ENCODE measurements at places on chromosomes 1 and 21.
A peak's percentile ranks its signal among the peaks of the same experiment; 100 is the strongest.

DNA sequence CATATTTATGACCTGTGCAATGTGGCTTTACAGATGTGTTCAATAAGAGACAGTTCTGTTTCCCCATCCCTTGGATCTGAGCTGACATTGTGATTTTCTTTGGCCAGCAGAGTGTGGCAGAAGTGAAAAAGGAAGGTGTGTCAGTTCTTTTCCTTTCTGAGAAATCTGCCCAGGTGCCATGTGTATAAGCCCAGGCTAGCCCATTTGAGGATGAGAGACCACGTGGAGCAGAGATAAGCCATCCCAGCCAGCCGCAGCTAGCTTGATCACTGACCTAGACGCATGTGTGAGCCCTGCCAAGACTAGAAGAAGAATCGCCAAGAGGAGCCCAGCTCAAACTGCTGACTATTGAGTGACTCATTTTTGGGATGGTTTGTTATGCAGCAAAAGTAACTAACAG lies 127.8 kb downstream of the KCNJ6 start:
- DNase-seq = no peak

- DNase-seq = no peak
Observed at GRCh38 chr21:26422138-26422537, 150.9 kb downstream of the CYYR1 start.

DNA sequence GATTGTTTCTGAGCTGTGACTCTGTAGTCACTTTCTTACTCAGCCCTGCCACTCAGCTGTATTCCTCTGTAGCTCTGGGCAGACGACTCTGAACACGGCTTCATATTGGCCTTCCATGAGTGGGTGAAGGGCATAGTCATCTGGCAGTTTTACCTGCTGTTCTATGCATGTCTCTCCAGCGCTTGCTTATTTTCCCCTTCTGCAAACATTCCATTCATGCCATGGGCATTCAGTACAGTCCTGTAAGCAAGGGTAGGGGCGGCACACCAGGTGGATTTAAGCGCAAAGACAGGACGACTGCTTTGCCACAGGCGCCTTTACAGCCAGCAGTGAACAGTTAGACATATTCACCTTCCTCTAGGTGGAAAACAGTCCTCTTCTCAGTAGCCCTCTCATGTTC lies 4.4 kb upstream of the WDR26 start:
- DNase-seq = no peak

DNA sequence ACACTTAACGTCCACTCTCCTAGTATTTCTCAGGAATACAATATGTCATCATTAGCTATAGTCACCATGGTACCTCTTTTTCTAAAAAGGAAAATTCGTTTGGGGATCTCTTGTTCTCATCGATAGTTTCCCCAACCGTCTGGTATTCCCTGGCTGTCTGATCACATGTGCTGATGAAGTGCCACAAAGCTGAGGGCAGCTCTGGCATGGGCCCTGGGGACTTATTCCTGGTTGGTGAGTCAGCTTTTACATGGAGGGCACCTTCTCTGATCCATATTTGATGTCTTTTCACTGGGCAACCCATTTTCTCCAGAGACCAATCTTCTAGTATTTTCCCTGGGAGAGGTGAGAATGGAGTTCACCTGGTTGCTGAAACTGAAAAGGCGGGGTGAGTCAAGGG lies 39.5 kb downstream of the CHD1L start:
- no peak for DNase-seq

GRCh38 chr21:44059710-44060109 lies 47.5 kb upstream of the PWP2 start:
- no peak for DNase-seq

DNA sequence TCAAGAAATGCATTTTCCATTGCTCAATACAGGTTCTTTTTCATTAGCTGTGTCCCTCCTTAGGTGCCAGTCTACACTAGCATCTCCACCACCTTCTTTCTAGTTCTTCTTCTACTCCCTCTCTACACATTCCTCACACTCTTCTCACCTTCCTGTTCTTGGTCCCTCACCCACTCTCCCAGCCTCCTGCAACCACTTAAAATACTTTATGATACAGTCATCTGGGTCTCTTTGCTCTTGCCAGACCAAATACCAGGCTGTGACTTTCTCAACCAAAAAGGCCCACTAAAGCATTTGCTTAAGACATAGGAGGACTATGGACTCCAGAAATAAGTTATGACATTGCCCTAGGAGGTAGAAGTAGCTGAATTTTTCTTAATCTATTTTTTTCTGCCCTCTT lies 35.1 kb downstream of the PIGM start:
- peak; percentile 83 for DNase-seq

DNA sequence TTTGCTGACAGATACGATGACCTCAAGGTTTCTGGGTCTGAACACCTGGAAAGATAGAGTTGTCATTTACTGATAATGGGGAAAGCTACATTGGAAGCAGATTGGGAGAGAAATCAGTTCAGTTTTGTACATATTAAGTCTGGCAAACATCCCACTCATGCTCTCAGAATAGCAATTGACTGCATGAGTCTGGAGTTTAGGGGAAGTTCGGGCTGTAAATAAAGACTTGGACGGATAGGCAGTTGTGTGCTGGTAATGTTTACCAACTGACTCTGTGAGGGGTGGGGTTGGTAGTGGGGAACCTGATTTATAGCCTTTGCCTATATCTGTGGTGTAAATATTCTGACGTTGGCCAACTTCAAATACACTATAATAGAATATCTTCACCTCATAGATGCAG lies 4.0 kb downstream of the H6PD start:
- DNase-seq = no peak

- DNase-seq = no peak
Observed at GRCh38 chr1:233331676-233332519, 4.4 kb downstream of the MAP3K21 start.

DNA sequence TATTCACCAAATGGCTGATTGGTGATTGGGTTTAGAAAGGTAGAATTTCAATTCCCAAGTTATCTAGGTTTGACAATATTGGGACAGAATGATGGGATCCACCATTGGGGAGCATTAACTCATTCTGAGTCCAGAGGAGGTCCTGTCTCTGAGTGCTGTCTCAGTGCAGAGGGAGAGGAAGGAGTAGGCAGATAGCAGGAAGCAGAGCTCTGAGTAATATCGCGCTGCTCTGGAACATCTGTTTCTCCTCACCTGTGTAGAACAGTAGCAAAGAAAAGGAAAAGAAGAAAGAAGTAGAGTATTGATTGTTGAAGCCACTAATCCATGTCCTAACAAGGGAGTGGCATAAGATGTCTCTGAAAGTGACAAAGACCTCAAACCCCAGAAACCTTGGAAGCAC lies 1657.8 kb downstream of the MRPL39 start:
- DNase-seq = no peak

GRCh38 chr1:169041366-169041765 lies 65.1 kb upstream of the ATP1B1 start:
- DNase-seq = no peak

DNA sequence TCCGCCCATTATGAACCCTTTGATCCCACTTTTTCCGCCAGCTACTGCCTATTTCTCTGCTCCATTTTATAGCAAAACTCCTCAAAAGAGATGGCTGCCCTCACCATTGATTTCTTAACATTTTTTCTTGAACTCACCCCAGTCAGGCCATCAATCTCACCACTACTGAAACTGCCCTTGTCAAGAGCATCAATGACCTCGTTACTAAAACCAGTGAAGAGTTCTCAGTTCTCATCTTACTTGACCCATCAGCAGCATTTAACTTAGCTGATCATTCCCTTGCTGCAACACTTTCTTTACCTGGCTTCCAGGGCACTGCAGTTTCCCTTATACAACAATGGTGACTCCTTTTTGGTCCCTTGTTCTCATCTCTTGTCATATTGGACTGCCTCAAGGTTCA lies 35.2 kb upstream of the FASLG start:
- no peak for DNase-seq

GRCh38 chr1:53685272-53686051 lies 53.5 kb downstream of the GLIS1 start:
- no peak for DNase-seq

GRCh38 chr1:174222166-174222949 lies 63.0 kb downstream of the RABGAP1L start:
- peak; percentile 53 for DNase-seq

DNA sequence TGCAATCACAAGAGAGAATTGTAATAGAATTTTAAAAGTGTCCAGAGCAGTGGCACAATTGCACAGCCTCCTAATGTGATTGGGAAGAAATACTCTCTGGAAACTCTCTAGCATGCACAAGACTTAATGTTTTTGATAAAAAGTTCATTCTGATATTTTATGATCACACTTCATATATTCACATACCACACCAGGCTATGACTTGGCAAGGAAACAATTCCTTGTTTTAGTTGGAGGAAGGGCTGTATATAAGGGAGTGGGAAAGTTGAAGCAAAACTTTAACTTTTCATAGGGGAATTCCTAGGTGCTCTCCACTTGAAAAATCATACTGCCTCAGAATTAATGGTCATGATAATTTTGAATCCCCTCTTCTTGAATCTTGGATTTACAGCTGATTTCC lies 61.5 kb upstream of the ASB17 start:
- DNase-seq = no peak

DNA sequence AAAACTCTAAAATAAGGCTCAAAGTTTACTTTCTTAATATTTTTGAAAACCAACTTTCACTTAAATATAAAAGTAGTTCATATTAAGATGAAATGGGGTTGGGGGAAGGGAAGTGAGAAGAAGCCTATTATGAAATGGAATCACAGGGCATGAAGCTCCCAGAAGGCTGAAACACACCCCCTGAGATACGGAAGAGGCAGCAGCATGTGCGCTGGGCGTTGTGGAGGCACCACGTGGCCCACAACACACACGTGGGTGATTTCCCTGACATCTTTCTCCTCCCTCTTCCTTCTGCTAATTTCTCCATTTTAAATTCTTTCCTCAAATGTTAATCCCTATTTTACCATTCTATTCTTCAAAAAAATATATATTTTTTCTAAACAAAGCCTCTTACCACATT lies 35.6 kb upstream of the SEC16B start:
- DNase-seq = no peak

- no peak for DNase-seq
Observed at GRCh38 chr1:62875676-62876075, 91.7 kb downstream of the ATG4C start.

- no peak for DNase-seq
Observed at GRCh38 chr1:58312971-58313563, 233.5 kb downstream of the OMA1 start.

GRCh38 chr1:23576338-23577055 lies 17.2 kb upstream of the ID3 start:
- no peak for DNase-seq

DNA sequence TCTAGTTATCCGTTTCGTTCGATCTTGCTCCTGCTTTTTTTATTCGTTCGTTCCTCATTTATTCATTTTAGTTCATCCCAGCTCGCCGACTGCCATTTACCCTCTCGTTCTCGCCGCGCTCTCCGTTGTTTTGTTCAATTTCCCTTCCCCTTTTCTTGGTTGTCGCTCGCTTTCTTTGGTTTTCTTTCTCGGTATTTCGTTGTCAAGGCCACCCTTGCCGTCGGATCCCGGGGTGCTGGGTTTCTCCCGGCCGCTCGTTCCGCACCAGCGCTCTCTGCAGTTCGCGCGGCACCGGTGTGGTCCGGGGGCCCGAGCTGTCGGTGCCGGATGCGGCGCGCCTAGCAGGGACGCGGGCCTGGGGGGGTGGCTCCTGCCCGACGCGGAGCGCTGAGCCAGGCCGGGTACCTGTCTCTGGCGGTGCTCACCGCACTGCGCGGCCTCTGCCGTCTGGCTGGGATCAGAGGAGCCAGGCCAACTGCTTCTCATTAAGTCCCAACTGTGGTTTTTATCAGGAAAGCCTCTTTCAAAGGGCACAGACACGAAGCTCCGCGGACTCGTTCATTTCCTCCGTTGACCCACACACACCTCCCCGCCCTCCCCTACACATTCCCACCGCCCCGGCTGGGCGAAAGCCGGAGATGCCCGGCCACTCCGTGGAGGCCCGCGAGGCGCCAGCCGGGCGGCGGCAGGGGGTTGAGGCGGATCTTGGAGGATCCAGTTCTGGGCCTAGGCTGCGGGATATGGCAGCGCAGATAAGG lies 1.6 kb downstream of the ALX3 start:
- no peak for DNase-seq

GRCh38 chr1:115951560-115951959 lies 24.8 kb upstream of the SLC22A15 start:
- DNase-seq = no peak

DNA sequence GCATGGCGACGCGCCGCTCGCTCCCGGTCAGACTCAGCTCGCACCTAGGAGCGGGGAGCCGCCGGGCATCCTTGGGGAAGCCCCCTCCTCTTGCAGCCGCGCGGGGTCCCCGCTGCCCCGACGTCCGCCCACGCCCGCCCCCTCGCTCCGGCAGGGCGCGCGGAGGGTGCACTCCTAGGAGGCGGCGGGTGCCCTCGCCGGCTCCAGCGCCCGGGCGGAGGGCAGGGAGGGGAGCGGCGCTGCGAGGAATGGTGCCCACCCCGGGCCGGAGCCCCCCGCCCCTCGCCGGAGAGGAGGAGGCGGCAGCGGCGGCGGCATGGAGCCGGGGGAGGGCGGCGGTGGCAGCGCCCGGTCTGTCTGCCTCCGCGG lies 488 bp downstream of the FAM78B start:
- DNase-seq = no peak

- DNase-seq = no peak
Observed at GRCh38 chr1:29539971-29540370, 303.6 kb downstream of the PTPRU start.

DNA sequence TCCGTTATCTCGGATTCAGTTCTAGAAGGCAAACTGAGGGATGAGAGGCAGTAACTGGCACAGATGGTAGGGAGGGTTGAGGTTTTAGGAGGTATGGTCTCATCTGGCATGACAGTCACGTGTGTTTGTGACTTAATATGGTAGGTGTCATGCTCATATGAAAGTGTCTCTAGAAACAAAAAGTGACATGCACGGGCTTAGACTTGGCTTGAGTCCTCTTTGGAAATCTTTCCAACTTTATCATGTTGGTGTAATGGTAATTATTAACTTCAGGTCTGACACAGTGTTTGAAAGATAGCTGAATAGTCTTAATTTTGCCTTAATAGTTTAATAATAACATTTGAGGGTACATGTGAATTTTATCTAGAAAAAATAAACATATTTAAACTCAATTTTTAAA lies 218.1 kb downstream of the FMN2 start:
- DNase-seq = no peak

DNA sequence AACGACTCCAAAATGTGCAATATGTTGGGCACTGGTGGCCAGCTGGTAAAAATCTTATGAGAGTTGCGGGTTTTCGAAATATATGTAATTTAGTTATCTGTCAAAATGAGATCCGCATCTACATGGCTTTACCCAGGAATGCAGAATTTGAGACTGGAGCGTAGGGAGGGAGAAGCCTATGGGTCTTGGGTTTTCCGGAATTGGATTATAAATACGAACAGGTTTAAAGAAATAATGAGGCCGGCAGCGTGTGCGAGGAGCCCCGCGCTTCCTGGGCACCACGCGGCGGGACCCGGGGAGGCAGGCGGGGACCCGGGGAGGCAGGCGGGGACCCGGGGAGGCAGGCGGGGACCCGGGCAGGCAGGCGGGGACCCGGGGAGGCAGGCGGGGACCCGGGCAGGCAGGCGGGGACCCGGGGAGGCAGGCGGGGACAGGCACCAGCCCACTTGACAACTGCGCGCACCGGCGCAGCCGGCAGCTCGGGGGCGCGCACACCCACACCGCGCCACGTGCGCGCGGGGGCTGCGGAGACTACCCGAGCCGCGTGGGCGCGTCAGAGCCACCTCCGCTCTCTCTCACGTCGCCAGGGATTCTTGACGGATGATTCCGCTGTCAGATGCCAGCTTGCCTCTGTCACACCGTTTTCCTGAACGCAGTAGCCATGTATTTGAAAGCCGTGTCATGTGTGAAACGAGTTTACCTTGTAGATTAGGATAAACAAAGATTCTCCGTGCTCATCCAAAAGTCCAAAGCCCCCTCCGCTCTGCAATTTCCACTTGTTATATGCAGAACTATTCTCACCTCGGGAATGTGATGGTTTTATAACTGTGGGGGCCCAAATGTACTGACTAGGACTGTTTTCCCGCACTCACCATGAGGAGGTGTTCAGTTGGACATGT lies 54.3 kb upstream of the HNRNPU start:
- DNase-seq = no peak
